ENCODE measurements at places on chromosomes 12 and 14. TPM values are rescaled to one million over a fixed set of nuclear protein-coding genes. Genes with fewer than 3 reads are reported as not detected.

C1S gene
- total RNA-seq = 0.50 TPM

DCAF4 gene
- total RNA-seq = 17.5 TPM

C12orf60 gene
- total RNA-seq = 1.4 TPM

TPPP2 gene
- total RNA-seq = not detected

CISTR gene
- total RNA-seq = not detected

NTN4 gene
- not detected for total RNA-seq

CD27 gene
- 112 TPM for total RNA-seq

WNT1 gene
- total RNA-seq = 1.1 TPM

KRT79 gene
- total RNA-seq = not detected

CRADD gene
- 10.8 TPM for total RNA-seq

PPM1H gene
- not detected for total RNA-seq

TAMALIN gene
- 12.5 TPM for total RNA-seq

KDM2B gene
- 76.1 TPM for total RNA-seq

LRRC43 gene
- total RNA-seq = not detected

PLEKHD1 gene
- total RNA-seq = 0.10 TPM

SLC25A47 gene
- total RNA-seq = not detected

NTF3 gene
- total RNA-seq = not detected

GUCY2C gene
- not detected for total RNA-seq

ANO4 gene
- total RNA-seq = not detected

KRT6A gene
- total RNA-seq = not detected

SPATA7 gene
- total RNA-seq = 4.3 TPM

KIF26A gene
- total RNA-seq = 0.26 TPM

DEGS2 gene
- total RNA-seq = 0.05 TPM

CPNE6 gene
- not detected for total RNA-seq

TEX52 gene
- total RNA-seq = 0.40 TPM

NOC4L gene
- 34.4 TPM for total RNA-seq

LRP1-AS gene
- total RNA-seq = not detected

KCNC2 gene
- total RNA-seq = not detected

NGB gene
- total RNA-seq = not detected

KLRC4 gene
- total RNA-seq = 4.9 TPM

CNIH1 gene
- total RNA-seq = 60.5 TPM

POTEM gene
- not detected for total RNA-seq

IL23A gene
- total RNA-seq = 3.7 TPM

PLA2G1B gene
- total RNA-seq = not detected
